ENCODE measurements at places on chromosomes 6 and 20.

GRCh38 chr6:7051780-7052442, 55.9 kb upstream of the RREB1 start:
- DNase-seq: no peak

DNA sequence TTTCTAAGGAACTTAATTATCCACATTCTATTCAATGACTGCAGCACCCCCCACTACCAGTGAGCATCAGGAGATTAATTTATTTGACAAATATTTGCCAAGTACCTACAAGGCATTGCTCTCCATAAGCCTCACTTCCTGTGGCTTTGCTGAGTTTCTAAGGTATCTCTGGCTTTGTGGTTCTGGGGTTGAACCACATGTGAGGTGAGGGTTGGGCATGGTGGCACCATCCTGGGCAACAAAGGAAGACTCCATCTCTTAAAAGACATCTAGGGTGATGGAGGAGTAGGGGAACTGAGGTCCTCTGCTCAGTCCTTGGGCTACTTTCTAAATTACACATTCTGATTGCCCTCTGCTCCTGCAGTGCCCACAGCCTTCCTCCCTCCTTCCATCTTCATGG, 25.5 kb upstream of the WFDC2 start:
- no peak for DNase-seq

- peak; percentile 10 for DNase-seq
Observed at GRCh38 chr6:51855310-51856082, 231.9 kb downstream of the PKHD1 start.

- DNase-seq: no peak
Observed at GRCh38 chr6:108432143-108432542, 128.6 kb upstream of the FOXO3 start.

GRCh38 chr20:52675375-52675774, 296.8 kb upstream of the TSHZ2 start:
- no peak for DNase-seq

DNA sequence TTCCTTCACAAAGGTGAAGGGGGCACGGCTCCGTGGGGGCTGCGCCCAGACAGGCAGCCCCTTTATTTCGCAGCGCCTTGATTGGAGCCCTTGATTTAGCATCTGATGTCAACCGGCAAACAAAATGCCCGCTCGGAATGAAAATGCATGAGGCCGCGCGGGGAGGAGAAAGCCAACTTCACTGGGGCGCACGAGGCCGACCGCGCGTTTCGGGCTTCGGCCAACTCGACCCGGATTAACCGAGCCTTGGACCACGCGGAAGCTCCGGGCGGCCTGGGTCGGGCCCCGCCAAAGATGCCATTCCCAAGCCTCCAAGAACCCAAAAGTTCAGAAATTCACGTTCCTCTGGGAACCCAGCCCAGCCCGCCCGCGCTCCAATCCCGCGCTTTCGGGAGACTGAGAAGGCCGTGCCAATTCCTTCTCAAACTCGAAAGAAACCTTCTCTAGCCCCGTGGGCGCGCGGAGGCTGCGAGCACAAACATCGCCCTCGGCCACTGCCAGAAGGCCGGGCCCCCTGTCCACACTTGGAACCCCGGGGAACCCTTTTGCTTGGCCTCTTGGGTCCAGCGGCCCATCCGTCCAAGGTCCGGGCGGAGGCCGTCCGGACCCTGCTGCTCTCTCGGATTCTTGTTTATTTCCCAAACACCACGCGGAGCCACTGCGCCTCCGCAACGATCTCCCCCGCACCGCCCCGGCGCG, 879 bp upstream of the INSM1 start:
- DNase-seq: no peak

GRCh38 chr6:36735110-36736071, 37.8 kb downstream of the RAB44 start:
- DNase-seq: peak; percentile 91

DNA sequence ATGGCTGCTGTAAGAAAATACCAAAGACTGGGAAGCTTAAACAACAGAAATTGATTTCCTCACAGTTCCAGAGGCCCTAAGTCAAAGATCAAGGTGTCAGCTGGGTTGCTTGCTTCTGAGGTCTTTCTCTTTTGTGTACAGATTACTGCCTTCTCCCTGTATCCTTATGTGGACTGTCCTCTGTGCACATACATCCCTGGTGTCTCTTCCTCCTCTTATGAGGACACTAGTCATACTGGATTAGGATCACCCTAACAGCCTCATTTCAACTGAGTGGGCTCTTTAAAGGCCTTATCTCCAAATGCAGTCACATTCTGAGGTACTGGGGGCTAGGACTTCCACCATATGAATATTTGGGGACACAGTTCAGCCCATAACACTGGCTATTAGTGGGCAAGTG, 130.0 kb upstream of the DTNBP1 start:
- DNase-seq: no peak

DNA sequence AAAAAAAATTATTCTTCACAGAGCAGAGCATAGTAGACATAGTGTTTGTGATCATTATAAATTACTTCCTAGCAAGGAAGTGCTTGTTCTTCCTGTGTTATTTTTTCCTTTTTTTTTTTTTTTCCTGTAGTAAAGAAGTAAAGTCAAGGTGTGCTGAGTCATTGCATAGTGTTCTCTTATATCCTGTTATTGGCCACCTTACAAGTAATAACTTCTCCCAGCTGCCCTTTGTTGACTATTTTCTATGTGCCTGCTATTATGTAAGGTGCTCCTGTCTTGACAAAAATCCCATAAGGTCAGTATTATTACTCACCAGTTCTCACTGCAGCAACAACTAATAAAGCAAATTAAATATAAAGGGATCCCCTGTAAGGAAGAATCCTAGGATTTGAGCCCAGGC, 195.3 kb downstream of the GJA1 start:
- no peak for DNase-seq

DNA sequence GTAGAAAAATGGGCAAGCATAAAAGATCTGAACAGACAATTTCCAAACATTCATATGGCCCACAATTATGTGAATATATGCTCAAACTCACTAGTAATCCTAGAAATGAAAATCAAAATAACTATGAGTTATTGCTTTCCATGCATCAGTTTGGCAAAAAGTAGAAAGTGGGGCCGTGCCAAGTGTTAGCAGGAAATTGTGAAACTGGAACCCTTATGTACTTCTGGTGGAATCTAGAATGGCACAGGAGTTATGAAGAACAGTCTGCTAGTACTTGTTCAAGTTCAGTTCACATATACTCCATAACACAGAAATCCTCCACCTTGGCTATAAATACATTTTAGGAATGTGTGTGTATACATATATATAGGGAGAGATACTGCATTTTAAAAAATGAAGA, 89.8 kb downstream of the EYA2 start:
- DNase-seq: no peak

DNA sequence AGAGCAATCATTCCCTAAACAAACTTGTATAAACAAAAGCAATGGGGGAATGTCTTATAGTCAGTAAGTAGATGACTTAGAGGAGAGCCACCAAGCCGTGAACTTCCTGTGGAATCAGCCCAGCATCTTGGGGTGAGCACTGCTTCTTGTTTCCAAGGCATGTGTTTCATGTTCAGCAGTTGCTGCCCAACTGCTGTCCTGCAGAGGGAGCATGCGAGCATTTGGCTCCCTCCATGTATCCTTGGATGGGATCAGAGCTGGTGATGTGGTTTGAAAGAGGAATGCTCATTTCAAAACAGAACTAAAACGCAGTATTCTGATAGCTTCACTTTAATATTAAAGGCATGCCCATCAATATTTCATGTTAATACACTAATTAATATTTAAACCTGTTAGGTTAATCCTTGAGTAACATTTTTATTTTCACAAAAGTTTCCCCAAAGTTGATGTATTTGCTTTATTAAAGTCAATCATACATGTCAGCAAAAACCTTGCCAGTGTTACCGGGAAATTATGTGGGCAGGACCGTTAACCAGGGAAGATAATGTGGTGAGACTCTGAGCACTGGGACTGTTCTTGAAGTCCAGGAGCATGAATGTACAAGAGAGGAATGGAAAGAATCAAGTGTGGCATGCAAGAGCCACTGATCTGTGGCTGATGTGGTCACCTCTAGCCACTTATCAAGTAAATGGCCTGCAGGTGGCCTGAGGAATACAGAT, 172.1 kb upstream of the GGTLC1 start:
- DNase-seq: peak; percentile 33

- DNase-seq: no peak
Observed at GRCh38 chr6:51387907-51388306, 569.2 kb downstream of the TFAP2B start.

DNA sequence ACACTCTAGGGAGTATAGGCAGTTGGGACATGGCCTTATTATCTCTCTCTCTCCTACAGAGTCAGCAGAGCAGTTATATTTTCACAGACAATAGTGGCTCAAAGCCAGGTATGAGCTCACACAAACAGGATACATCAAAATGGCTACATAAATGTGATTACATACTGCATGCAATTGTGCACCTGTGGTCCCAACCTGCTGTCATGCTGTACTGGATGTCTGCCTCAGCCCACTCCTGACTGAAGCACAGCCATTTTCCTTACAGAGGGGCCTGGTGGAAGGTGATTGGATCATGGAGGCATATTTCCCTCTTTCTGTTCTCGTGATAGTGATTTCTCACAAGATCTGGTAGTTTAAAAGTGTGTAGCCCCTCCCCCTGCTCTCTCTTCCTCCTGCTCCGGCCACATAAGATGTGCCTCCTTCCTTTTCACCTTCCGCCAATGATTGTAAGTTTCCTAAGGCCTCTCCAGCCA, 37.0 kb upstream of the SAMHD1 start:
- DNase-seq: no peak

DNA sequence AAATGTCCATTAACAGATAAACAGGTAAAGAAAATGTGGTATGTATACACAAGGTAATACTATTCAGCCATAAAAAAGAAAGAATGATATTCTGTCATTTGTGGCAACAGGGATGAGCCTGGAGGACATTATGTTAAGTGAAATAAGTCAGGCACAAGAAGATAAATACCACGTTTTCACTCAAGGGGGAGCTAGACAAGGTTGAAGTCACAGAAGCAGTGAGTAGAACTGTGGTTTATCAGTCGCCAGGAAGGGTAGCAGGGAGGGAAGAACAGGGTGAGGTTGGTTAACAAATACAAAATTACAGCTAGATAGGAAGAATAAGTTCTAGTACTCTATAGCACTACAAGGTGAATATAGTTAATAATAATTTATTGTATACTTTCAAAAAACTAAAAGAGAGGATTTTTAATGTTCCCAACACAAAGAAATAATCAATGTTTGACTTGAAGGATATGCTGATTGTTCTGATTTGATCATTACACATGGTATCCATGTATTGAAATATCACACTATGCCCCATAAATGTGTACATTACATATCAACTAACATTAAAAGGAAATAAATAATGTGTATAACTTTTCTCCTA, 21.1 kb downstream of the RTN4IP1 start:
- peak; percentile 43 for DNase-seq

DNA sequence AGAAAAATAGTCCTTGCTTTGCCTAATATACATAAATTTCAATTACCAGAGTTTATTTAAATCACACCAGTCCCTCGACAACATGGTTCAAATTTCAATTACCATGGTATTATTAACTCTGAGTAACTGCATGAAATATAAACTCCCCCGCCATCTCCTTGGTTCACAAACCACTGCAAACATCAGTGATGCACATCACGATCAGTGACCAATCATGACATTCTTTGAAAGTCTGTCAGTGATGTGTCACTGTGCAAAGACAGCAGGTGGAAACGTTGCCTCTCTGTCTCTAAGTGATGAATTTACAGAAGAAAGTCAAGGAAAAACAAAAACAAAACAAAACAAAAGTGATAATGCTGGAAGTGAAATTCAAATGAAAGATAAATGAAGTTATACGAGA, 86.7 kb downstream of the TASP1 start:
- no peak for DNase-seq

- no peak for DNase-seq
Observed at GRCh38 chr6:14016432-14016831, 91.7 kb downstream of the RNF182 start.

GRCh38 chr6:151493804-151494234, at the start of gene CCDC170:
TSS of gene CCDC170 (plus strand) at chr6:151494017. CDS start at chr6:151494129, 112 bp downstream.
- DNase-seq: no peak

DNA sequence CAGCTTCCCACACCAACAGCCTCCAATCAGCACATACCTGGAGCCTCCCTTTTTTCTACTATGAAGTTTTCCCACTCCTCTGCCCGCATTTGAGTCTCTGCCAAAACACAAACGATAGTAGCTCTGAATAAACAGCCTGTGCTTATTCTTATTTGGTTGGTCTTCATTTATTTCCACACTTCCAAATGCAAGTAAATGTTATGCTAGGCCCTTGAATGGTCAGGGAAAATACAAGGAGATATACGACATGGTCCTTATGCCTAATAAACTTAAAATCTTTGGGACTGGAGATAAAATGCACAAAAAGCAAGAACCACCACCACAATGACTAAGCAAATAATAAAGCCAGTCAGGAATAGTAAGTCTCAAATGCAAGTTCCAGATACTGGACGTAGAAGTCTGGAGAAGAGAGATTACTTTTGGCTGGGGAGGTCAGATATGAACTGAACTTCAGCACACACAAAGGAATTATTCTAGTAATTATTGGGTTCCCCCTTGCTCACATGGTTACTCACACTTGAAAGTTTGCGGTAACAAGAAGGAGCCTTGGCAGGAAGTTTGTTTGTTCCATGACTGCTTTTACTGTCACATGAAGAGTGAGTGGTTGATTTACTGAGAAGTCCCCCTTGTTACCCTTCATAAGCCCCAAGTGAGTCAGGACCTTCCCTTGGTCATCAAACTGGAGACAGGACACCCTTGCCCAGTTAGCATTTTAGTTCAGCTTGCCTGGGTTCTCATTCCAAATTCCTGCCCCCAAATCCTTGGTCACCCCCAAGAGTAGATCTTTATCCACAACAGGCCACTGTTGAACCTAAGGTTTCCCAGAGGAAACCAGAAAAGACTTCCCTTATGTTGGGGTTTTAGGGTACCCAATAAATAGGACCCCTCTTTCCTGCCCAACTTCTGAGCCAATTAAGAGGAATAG, 511.2 kb upstream of the JARID2 start:
- peak; percentile 80 for DNase-seq

- no peak for DNase-seq
Observed at GRCh38 chr6:33665957-33666356, 44.8 kb downstream of the ITPR3 start.

GRCh38 chr6:88493717-88494116, 327.6 kb upstream of the CNR1 start:
- no peak for DNase-seq

DNA sequence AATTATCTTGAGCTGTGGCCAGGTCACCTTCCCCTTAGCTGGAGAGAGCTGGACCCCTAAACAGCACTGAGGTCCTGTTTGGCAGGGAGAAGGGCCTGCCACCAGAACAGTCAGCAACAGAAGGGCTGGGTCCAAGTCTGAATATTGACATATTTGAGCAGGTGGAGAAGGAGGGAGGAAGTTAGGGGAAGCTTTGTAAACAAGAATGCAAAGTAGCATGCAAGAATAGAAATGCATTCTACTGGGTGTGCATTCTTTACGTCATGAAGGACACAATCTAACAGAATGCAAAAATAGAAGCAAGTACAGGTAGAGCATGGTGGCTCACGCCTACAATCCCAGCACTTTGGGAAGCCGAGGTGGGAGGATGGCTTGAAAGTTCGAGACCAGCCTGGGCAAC, 100.5 kb downstream of the QRSL1 start:
- no peak for DNase-seq

GRCh38 chr6:117143647-117144046, 121.7 kb upstream of the VGLL2 start:
- DNase-seq: no peak

GRCh38 chr20:10536531-10536930, 101.4 kb downstream of the SLX4IP start:
- DNase-seq: no peak

Measured in AG09309 (cell line).